ENCODE measurements at places on chromosomes 5 and 9.
A peak's percentile ranks its signal among the peaks of the same experiment; 100 is the strongest.

GRCh38 chr9:114805670-114806525 is at the start of gene TNFSF15:
TNFSF15 (minus strand) TSS chr9:114806039; CDS start chr9:114806012, 27 bp downstream.
- peak; percentile 59 for DNase-seq

GRCh38 chr9:133873009-133873408 is 119.1 kb downstream of the VAV2 start:
- DNase-seq, result no peak

- DNase-seq, result no peak
These were observed 71.6 kb upstream of the ASTN2 start for GRCh38 chr9:117486426-117486825.

- DNase-seq, result no peak
These were observed 24.1 kb upstream of the RCL1 start for GRCh38 chr9:4768681-4769080.

DNA sequence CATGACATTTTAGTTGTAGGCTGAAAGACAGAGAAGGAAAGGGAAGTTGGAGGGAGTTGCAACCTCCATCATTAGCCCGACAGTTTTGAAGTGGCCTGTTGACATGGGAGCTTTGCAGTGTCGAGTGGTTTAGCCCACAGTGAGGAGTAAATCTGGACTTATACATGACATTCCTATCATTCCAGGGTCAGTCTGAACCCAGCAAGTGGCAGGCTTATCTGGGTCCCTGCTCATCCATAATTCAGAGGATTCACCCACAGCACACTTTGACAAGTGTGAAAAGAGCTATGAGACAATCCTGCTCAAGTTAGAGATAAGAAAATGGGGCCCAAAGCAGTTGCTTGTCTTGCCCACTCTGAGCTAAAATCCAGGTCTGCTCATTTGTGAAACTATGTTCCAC is 8.4 kb upstream of the TNC start:
- DNase-seq, result no peak

- DNase-seq, result no peak
These were observed 26.9 kb downstream of the GPRIN1 start for GRCh38 chr5:176583076-176583475.

DNA sequence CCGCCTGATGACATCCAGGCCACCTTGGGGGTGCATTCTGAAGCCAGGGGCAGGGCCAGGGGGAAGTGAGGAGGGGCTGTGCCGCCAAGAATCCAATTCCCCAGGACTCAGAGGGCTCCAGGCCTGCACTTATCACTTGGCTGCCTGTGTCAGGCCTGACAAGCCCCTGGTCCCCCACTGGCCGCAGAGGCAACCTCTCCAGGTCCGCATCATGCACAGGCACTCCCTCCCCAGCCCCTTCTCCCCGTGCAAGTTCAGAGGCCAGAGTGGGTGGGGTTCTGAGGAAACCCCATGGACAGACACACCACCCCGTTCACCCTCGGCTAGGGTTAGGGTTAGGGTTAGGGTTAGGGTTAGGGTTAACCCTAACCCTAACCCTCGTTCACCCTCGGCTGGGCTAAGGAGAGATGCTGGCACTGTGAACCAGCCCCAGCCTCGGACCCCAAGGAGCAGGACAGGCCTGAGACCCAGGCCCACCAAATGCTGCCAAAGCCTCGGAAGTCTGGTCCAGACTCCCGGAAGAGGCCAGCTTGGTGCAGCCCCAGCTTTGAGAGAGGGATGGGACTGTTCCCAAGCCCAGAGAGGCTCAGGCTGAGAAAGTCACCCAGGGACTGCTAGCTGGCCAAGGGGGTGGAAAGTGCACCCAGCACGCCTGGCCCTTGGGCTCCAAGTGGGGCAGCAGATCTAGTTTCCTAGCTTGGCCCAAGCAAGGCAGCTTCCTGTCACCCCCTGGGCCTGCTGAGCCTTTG is 4.9 kb downstream of the LCN2 start:
- no peak for DNase-seq

DNA sequence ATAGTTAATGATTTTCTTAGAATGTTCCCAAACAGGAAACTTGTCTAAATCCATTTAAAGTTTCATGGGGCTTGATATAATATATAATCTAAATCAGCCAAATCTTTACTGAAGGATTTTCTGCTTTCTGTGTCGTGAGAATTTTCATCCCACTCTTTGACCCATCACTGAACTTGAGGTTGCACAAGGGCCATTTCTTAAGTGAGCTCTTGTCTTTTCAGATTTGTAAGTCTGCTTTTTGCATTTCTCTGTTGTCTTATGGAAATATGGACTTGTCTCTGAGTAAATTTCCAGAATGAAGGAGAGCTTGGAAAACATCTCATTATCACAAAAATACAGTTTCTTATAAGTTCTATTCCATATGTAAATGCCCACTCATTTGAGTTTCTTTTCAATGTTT is 149.2 kb upstream of the ARRDC3 start:
- DNase-seq, result no peak

DNA sequence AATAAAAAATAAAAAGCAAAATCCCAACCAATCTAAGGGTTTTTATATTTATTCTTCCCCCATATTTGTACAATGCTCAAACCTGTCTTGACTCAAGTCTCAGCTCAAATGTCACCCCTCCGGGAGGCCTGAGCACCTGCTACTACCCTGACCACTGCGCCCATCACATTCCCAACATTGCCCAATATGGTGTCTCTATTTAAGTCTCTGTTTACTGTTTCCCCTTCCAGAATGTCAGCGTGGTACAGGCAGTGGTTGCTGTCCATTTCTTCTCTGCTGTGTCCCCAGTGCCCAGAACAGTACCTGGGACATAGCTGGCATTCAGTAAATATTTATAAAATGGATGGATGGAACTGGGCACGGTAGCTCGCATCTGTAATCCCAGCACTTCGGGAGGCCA is 47.3 kb upstream of the PRRC2B start:
- no peak for DNase-seq

DNA sequence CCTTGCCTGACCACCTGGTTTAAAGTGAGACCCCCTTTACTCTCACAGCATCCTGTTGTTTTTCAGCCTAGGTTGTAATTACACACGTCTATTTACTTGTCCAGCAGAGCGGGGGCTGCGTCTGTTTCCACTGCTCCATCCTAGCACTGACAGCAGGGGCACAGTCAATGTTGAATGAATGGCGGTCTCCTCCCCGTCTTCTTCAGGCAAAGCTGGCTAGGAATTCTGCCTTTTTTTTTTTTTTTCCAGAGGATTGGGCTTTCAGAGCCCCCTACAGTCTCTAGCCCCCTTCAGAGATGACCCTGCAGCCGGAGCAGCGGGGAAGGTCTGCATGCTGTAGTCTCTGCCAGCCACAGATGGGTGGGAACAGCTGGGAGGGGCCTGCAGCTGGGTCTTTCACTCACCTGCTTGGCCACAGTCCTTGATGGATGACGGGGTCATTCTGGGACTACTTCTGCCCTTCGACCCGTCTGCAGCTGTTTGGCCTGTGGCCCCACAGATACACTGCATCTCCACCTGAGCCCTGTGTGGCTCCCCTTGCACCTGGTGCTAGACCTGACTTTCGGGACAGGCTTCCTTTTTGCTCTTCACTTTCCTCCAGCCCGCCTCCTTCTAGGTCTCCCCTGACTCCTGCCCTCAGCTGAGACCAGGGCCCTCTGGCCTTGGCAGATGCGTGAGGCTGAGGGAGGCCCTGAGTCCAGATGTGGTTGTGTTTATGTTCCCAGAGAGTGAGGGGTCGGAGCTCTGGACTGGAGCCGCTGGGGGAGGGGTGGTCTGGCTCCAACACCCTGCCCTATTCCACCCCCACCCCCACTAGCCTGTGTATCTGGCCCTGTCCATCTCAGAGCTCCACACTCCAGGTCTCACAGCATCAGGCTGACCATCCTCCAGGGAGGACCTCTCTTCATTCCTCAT is 8.0 kb downstream of the PITX1 start:
- no peak for DNase-seq

Data from right lobe of liver (tissue), 6 donors.